K562 (cell line): ENCODE measurements at places on chromosomes 7 and 10. TPM values are rescaled to one million over a fixed set of nuclear protein-coding genes. Genes with fewer than 3 reads are reported as not detected.

NEBL gene
- 10.0 and 12.5 TPM in 2 replicates for total RNA-seq

CRYGN gene
- total RNA-seq: not detected in 2 replicates

PBLD gene
- total RNA-seq: 2.2 and 2.5 TPM in 2 replicates

GRCh38 chr10:121596689-121597503 lies 1.3 kb downstream of the FGFR2 start:
- no peak for DNase-seq

AKR1D1 gene
- total RNA-seq: not detected in 2 replicates

GRCh38 chr7:2629746-2630681 lies 1.8 kb upstream of the TTYH3 start:
- DNase-seq: no peak

DNA sequence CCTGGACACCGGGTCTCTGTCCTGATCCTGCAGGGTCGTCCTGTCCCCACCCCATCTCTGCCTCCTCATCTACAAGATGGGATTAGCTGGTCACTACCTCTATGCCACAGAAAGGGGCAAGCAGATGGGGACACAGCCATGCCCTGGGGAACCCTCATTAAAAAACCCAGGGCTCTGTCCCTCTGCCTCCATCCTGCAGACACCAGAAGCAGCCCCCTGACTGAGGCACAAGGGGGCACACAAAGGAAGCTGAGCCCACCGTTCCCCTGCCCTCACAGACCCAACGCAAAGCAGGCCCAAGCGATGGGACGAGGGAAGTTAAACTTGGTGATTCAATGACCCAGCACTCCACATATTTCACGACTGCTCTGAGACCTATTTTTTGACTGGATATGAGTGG lies 142.4 kb downstream of the TCERG1L start:
- DNase-seq: no peak

WAPL gene
- total RNA-seq: 24.5 and 27.0 TPM in 2 replicates

GRCh38 chr7:122652876-122653275 lies 46.0 kb downstream of the RNF133 start:
- DNase-seq: no peak

GRCh38 chr10:49173201-49173772 lies 14.9 kb downstream of the TMEM273 start:
- peak; percentile 78 for DNase-seq

- DNase-seq: no peak
Measured at GRCh38 chr7:56009695-56010094, 41.5 kb downstream of the PSPH start.

- peak; percentile 62 for DNase-seq
Measured at GRCh38 chr10:132939957-132940790, 2.2 kb downstream of the CFAP46 start.

DNA sequence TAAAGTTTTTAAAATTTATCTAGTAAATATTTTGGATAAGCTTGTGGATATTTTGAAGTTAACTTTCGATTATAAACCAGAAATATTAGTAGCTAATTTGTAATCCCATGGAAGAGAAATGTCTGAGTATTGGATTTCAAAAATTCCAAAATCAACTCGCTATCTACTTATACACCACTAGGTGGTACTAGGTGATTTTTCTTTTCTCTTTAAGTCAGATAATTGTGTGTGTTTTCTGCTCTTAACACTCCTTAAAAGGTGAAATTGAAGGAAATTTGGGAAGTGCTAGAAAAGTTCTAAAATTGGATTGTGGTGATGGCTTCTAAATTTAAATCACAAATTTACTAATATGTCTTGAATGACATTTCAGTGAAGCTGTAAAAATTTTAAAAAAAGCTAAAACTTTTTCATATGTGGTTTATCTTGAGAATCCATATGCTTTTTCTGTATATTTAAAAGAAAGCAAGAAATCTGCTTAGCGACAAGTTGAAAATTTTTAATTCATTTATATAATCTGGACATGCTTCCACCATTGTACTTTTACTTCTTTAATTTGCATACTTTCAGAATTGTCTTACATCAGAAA lies 90.2 kb downstream of the IPMK start:
- peak; percentile 20 for DNase-seq

DNA sequence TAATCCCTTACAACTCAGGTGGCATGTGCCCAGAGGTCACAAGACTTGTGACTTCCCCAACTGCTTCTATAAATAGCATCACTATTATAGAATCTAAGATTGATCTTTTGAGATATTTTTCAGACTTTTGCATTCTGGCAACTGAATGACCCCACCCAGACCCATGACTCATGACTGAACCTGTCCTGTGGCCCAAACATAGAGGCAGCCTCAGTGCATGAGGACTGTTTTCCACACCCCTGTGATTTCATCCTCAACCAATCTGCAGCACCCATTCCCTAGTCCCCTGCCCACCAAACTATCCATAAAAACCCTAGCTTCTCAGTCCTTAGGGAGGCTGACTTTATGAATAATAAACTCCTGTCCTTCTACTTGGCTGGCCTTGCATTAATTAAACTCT lies 84.5 kb downstream of the MICU1 start:
- DNase-seq: no peak

- no peak for DNase-seq
Measured at GRCh38 chr7:113414401-113415035, 296.2 kb upstream of the SMIM30 start.

GRCh38 chr7:45993621-45994020 lies 72.5 kb upstream of the IGFBP3 start:
- no peak for DNase-seq

SFRP4 gene
- total RNA-seq: not detected in 2 replicates

TUBAL3 gene
- 6.3 and 6.8 TPM in 2 replicates for total RNA-seq

- no peak for DNase-seq
Measured at GRCh38 chr10:88565072-88565471, 18.0 kb downstream of the RNLS start.

KRIT1 gene
- total RNA-seq: 32.8 and 37.9 TPM in 2 replicates

ASB10 gene
- not detected in 2 replicates for total RNA-seq

GRCh38 chr10:102198027-102198426 lies 28.1 kb upstream of the ELOVL3 start:
- DNase-seq: no peak

OR6V1 gene
- total RNA-seq: not detected in 2 replicates

GRCh38 chr7:101133621-101134398 lies 6.9 kb downstream of the SERPINE1 start:
- peak; percentile 40 for DNase-seq

GLI3 gene
- 0.18 and 0.27 TPM in 2 replicates for total RNA-seq

GRCh38 chr10:13439313-13440184 lies 89.3 kb downstream of the BEND7 start:
- DNase-seq: peak; percentile 20

MSS51 gene
- total RNA-seq: 1.1 and 1.3 TPM in 2 replicates

SORBS1 gene
- 6.2 and 7.1 TPM in 2 replicates for total RNA-seq

SPDYE1 gene
- not detected in 2 replicates for total RNA-seq

KLF14 gene
- total RNA-seq: not detected in 2 replicates

GRCh38 chr10:97048649-97049427 lies 136.9 kb downstream of the SLIT1 start:
- DNase-seq: no peak

DNA sequence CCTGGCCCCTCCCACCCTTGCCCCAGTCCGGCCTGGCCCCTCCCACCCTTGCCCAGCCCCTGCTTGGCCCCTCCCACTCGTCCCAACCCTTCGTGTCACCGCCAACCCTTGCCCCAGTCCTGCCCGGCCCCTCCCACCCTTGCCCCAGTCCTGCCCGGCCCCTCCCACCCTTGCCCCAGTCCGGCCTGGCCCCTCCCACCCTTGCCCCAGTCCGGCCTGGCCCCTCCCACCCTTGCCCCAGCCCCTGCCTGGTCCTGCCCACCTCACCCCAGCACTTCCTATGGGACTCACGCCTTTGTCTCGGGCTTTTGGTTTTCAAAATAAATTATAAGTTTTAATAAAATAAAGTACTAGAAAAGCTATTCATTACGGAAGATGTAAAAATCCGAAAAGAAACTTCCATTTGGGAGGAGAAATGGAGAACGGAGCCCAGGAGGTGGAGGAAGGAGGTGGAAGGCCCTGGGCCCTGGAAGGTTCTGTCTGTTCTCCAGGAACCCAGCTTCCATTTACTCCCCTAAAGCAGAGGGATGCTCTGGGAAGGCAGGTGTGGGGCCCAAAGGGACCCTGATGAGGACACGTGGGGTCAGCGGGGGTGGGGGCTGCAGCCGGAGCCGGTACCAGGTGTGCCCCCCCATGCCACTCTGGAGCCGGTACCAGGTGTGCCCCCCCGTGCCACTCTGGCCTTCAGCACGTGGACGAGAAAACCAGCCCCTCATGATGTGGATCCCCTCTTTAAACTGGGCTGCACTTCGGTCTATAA lies 52.2 kb downstream of the PWWP2B start:
- DNase-seq: no peak

DNA sequence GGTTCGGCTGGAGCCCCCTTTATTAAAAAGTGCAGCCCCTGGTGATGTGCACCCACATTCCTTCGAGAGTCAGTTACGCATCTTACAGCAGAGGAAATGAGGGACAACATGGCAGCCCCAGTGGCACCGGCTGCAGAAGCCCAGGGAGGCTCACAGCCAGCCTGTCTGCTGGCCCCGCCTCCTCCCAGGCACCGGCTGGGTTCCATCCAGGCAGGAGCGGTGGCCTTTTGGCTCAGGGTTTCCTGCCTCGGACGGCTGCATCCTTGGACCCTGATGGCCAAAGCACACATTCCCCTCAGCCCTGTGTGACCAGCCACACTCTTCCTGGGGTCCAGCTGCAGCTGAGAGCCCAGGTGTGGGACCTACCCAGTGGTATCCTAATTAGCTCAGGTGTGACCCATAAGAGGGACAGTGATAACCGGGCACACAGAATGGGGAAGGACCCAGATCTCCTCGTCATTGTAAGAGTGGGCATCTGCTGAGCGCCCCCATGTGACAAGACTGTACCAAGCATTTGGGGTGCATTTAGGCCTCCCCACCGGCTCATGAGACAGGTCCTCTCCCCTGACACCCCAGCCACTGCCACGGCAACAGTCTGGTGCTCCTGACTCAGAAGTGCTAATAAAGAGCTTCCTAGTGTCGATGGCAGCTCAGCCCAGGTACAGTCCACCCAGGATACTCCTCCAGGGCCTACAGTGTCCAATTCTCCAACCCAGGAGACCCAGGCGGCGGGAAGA lies 63.3 kb upstream of the CHST15 start:
- DNase-seq: no peak

DNA sequence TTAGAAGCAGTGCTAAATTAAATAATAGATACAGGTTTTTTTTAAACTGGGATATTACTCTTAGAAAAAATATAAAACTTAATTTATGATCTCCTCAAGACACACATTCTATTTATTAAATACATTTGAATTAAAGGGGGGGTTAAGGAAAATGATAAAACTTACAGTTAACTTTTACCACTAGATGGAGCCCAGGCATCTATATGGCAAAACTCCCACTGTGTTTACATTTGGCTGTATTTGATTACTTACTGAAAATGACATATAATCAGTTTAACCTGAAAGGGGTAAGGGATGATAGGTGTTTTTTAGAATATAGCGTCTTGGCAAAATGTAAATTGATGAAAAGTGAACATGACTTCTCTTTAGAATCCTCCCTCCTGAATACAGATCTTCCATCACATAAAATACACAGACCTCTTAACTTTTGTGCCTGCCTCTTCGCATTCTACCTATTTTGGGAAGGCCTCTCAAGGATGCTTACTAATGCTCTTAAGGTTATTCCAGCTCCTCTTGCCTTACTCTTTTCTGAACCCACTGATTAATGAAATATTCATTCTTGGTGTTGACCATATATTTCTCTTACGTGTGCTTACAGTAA lies 235.7 kb downstream of the AGMO start:
- DNase-seq: no peak

LBX1 gene
- not detected in 2 replicates for total RNA-seq

- no peak for DNase-seq
Measured at GRCh38 chr10:1747590-1748157, 10.3 kb upstream of the ADARB2 start.

- DNase-seq: no peak
Measured at GRCh38 chr7:39088730-39089593, 111.3 kb downstream of the POU6F2 start.

DNA sequence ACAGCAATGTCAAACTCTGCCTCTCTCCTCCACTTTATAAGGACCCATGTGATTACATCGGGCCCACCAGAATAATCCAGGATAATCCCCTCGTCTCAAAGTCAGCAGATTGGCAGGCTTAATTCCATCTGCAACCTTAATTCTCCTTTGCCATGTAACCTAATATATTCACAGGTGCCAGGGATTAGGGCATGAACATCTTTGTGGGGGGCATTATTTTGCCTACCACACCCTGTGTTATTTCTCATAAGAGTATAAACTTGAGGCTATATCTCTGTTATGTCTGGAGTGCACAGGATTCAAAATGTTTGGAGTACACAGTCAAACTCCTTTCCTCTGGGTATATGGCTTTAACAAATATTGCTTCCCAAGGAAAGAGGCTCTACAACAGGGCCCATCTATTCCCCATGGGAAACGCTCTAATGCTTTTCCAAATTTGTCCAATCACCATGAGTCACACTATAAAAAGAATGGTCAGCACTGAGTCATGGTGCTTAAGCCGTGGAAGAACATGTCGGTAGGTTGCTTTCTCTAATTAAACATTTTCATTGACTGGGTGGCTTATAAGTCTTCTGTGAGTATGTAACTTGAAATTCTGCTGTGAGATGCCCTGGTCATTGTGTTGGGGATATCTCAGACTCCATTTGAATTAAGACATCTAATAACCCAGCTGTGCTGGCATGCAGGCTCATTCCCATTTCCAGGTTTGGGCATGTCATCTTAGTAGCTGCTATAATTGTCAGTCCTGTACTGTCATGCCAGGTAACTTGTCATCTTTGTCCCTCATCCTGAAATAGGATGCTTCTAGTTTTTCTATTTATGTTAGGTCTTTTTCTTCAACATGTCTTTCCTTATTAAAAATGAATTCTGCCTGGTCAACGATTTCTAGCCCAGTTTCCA lies 11.5 kb upstream of the AKR1B10 start:
- DNase-seq: no peak

GRCh38 chr10:13121500-13121854 lies 21.5 kb downstream of the OPTN start:
- DNase-seq: no peak

DNA sequence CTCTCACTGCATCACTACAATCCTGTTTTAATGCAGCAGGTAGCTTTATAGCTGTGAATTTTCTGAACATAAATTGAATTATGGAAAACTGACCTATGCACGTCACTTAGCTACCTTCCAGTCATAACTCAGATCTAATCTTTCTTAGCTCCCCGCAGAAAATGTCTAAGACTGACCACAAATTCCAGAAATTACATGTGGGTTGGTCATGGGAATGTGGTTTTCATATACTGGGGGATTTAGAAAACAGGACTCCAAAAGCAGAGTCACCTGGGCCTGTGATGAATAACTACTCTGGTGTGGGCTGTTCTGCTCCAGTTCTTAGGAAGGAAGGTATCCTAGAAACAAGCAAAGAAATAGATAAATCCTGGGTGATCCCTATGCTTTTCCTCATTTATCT lies 178.4 kb upstream of the LRRTM3 start:
- no peak for DNase-seq

NKX2-3 gene
- total RNA-seq: not detected in 2 replicates

- DNase-seq: no peak
Measured at GRCh38 chr7:138755331-138755747, 42.5 kb upstream of the TMEM213 start.
